ENCODE measurements at places on chromosomes 5 and 9.
A peak's percentile ranks its signal among the peaks of the same experiment; 100 is the strongest.

GRCh38 chr9:89697553-89697952 lies 92.7 kb downstream of the GADD45G start:
- DNase-seq, result no peak

DNA sequence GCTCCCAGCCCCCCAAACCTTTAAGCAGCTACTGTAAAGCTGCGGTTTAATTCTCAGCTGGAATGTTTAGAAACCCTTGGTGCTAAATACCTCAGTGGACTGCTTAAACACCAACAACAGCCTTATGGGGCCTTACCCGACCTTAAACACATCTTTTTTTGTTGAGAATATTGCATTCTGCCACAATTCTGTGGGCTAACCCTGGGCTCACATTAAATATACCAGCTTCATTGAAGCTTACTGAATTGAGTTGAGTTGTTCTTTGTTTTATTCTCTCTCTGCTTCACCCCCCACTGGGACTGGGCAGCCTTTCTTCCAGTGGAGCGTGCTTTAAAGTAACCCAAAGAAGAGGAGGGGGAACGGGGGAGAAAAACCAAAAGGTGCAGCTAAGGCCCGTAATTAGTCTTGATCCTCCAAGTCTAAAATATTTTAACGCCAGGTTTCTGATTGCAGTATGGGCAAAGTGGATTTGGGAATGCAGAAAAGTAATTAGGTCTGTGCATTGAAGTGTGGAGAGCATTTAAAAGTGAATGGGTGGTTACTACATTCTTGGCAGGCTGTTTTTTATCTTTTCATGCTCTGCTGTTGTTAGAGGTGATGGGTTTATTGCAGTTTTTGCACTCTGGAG lies 281.2 kb downstream of the NR2F1-AS1 start:
- DNase-seq, result no peak

- no peak for DNase-seq
Observed at GRCh38 chr5:65895891-65896290, 30.5 kb upstream of the ERBIN start.

DNA sequence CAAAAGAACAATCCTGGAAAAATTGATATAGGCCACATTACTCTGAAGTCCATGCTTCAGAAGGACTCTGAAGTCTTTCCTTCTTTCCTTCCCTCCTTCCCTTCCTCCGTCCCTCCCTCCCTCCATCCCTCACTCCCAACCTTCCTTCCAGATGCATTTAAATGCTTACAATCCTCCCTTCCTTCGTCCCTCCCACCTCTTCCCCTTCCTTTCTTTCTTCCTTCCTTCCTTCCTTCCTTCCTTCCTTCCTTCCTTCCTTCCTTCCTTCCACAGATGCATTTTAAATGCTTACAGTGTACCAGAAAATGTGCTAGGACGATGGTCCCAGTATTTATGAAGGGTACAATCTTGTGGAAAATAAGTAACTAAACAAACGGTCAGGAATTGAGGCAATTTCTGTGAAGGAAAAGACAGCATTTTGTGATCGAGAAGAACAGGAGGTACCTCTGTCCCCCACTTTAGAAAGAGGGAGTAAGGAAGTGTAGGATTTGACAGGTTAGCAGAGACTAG lies 181.3 kb upstream of the TUT7 start:
- DNase-seq, result no peak

GRCh38 chr5:146630472-146630871 lies 114.5 kb upstream of the GPR151 start:
- no peak for DNase-seq

DNA sequence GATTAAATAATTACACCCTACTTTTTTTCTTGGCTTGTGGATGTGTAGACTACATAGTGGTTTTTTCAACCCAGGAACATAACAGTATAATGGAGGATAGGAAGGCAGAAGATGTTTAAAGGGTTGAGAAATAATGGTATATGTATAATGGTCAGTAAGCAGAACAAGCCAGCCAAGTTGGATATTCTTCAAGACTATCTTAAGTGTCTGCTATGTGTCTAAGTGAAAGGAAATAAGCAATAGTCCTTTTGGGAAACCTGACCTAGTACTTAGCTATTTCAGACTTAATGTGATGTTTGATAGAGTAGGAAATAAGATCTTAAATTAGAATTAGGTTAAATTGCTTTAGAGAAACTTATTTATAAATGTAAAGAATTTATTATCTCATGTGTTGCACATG lies 85.7 kb downstream of the PTPDC1 start:
- no peak for DNase-seq

GRCh38 chr5:82924226-82925060 lies 152.8 kb downstream of the TMEM167A start:
- DNase-seq, result no peak

DNA sequence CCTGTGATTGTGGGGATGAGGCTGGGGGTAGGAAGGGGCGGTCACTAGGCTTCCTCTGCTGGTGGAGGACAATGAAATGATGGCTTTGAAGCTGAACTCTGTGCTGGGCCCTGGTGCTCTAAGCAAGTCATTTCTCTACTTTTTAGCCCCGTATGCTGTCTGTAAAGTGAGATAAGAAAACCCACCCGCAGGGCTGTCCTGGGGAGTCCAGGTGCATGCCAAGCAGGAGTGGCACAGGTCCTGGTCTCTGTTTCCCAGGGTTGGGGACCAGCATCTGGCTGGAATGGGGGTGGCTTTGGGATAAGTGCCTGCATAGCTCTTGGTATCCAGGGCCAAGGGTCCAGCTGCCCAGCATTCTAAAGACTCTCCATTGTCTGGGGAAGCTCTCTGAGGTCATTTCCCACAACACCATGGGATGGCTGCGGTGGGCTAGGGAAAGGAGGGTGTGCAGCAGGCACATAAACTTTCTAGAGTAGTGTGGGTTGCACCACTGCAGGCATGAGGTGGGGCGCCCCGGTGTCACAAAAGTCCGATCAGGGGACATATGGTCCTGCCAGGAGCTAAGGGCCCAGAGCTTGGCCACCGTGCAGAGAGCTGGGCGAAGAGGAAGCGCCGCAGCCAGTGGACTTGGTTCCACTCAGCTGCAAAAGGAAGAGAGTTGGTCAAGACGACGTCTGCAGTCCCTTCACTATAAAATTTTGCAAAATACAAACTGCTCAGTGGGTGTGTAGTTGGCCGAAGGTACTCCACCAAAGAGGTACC lies 25.6 kb upstream of the GTF3C5 start:
- DNase-seq, result no peak

GRCh38 chr9:102124465-102124864 lies 386.0 kb upstream of the GRIN3A start:
- DNase-seq, result no peak

DNA sequence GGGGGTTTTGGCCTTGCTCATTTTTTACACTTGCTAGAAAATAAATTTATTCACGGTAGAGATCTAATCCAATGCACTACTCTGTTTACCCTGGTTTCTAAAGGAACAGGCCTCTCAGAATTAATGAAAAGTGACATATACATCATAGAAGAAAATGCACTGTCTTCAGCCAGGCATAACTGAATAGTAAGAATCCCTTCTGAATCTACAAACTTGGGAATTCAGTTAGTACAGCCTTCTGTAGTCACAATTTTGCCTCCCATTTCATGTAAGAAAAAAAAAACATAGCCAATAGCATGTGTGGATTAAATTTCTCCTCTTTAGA lies 197.3 kb downstream of the CAAP1 start:
- no peak for DNase-seq

- DNase-seq, result peak; percentile 12
Observed at GRCh38 chr9:3874449-3875360, 348.9 kb upstream of the RFX3 start.

GRCh38 chr5:148746826-148747535 lies 79.4 kb upstream of the ADRB2 start:
- DNase-seq, result peak; percentile 55

- no peak for DNase-seq
Observed at GRCh38 chr5:170218726-170219125, 14.1 kb upstream of the C5orf58 start.

DNA sequence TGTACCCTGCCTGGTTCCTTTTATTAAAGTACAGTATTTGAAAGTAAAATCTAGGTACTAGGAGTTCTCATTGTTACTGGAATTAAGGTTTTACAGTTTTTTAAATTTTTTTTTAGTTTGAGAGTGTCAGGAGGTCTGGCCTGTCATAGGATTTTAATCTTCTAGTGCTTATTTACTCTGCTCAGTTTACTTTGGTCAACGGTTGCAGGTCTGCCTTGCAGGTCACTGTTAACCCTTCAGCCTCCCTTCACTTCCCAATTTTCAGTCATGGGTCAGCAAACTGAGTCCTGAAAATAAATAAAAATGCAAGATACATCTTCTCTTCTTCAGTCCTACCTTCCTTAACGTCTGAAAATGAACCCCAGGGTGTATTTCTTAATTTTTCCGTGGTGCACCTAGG lies 18.8 kb upstream of the PTBP3 start:
- DNase-seq, result no peak

GRCh38 chr5:77425420-77425819 lies 66.7 kb downstream of the WDR41 start:
- no peak for DNase-seq

DNA sequence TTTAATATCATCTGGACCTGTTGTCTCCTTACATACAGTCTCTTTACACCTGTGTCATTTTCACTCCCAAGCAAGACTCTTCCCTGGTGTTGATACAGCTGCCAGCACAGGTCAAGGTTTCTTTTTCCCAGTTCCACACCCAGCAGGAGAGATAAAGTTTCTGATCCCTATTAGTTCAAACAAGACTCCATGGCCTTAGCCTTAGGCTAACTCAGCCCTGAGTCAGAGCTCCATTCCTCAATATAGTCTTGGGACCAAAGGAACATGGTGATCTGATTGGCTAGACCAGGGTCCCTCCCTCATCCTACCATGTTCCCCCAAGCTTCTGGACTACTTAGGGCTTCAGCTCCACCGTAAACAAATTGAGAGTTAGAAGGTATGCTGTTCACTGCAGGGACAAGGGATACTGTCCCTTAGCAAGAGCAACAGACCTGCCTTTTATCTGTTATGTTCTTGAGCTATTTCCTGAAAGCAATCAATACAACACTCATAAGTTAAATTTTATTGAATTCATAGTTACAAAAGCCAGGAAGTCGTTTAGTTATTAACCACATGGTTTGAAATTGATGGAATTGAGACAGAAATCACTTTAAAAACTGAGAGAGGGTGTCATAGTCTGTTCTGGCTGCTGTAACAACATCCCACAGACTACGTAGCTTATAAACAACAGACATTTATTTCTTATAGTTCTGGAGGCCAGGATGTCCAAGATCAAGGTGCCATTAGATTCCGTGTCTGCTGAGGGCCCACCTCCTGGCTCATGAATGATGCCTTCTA lies 20.5 kb downstream of the SLC1A1 start:
- DNase-seq, result no peak

GRCh38 chr9:14304259-14304658 lies 9.7 kb downstream of the NFIB start:
- DNase-seq, result no peak

DNA sequence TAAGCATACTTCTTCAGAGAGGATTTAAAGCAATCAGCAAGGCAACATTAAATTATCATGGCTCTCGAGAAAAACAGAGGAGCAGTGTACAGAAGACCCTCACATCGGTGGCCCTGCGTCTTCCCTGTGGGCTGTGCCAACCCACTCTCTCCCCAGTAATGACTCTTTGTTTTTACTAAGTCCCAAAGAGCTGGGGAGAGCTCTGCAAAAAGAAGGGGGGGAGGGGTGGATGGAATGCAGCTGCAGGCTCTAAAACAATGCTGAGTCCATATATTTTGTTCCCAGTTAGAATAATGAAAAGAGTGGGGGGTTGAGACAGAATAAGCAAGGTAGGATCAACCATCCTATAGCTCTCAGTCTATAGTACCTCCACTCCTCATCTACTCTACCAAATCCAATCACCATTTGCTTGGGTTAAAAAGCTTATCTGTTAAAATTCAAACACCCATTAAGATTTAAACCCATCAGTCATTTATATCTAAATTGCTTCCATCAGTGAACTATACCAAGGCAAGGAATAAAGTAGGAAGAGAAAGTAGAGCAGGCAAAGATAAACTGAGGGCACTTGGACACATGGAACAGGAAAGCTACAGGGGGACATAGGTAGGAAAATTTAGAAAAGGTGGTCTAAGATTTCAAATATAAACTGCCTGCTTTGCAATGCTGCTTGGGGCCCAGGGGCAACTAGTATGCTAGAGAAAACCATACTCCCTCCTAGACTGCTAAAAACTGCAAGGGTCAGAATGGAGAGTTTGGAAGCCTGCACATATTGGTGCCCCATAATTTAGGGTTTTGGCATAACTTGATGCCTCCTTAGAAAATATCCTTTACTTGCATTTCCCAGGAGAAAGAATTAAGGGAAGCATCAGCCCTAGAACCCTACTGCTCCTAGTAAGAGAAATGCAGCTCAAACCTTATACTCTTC lies 20.6 kb downstream of the ELL2 start:
- DNase-seq, result no peak

- DNase-seq, result no peak
Observed at GRCh38 chr5:100493996-100494395, 41.2 kb upstream of the FAM174A start.

GRCh38 chr9:116381350-116381749 lies 227.8 kb downstream of the PAPPA start:
- DNase-seq, result no peak

GRCh38 chr5:73193592-73193991 lies 20.6 kb downstream of the TMEM174 start:
- DNase-seq, result no peak

DNA sequence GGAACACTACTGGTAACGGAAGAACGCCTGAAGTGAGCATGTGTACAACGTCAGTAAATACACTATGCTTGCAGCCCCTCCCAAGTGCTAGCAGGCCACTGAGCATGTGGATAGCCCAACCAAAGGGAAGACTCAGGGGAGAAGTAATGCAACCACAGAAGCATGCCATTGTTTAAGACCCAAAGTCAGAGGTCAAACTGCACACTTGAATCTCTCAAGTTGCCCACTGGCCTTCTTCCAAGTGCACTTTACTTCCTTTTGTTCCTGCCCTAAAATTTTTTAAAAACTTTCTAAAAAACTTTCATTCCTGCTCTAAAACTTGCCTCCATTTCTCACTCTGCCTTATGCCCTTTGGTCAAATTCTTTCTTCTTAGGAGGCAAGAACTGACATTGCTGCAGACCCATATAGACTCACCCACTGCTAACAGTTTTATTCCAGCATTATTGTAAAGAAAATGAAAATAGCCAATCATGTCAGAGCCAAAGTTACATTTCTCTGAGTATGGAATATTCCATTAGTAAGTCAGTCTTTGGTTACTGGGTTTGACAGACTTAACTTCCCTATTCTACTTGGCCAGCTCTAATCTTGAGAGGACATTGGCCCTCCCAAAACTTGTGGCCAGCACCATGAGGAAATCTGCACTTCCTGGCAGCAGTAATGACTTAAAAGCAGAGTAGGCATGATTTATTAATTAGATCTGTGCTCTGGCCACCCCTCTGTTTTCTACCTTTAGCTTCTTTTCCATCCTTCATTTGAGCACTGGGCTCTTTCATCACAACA lies 76.9 kb downstream of the TSSK1B start:
- DNase-seq, result peak; percentile 17

DNA sequence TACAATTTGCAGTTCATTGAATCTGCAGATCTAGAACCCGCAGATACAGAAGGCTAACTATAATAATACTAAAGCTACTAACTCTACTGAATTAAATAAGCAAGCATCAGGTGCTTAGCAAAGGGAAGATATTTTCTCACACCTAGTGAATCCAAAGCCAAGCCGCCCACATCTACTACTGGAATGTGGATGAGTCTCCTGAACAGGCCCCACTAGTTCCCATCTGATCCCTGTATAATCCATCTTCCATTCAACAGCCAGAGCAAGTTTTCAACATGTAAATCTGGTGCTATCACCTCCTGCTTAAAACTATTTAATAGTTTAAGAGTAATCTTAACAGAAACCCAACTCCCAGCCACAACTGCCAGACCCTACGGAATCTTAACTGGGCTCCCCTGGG lies 18.9 kb downstream of the ARL15 start:
- no peak for DNase-seq
